ENCODE measurements at places on chromosomes 4 and X.

DNA sequence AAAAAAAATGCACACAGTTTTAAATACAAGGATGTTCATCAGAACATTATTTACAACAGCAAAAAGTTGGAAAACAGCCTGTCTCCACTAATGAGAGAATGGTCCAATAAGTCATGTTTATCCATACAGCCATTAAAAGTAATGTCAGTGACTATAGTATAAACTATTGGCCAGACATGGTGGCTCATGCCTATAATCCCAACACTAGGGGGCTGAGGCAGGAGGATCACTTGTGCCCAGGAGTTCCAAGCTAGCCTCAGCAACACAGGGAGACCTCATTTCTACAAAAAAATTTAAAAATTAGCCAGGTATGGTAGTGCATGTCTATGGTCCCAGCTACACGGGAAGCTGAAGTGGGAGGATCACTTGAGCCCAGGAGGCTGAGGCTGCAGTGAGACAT lies 48.1 kb upstream of the IL13RA1 start:
- no peak for DNase-seq

DNA sequence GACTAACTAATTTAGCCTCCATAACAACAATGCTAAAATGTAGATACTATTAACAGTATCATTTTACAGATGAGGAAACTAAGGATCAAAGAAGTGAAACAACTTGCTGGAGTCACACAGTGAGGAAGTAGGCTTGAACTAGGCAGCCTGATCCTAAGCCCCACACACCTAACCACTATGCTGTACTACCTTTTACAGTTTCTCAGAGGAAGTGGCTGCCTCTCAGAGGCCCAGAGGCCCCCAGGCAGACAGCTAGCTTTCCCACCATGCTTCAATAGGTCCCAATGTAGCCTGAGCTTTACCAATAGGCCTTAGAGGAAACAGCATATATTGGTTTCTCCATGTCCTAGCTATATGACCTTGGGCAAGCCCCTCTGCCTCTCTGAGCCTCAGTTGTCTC lies 69.4 kb upstream of the PJA1 start:
- DNase-seq = no peak

GRCh38 chr4:183860119-183860518 lies 45.0 kb upstream of the STOX2 start:
- DNase-seq = no peak

DNA sequence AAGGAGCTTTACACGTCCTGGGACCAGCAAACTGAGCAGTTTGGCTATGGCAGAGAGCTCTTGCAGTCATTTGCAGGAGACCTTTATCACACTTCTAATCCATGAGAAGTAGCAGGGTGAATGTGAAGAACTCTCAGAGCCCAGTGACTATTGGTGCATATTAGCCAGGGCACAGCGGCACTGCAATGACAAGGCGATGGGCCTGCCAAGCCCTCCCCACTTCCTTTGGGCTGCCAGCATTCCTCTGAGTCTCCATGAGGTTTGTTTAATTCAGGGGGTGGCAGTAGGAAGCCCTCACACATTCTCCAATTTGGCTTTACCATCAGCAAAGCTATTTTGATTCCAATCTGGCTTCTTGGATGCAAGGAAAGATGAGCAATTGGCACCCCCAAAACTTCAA lies 79.2 kb upstream of the TSPAN7 start:
- DNase-seq = no peak

GRCh38 chr4:87805971-87806370 lies 6.6 kb downstream of the IBSP start:
- DNase-seq = no peak

- DNase-seq = no peak
Observed at GRCh38 chr4:17060230-17060629, 161.8 kb upstream of the LDB2 start.

DNA sequence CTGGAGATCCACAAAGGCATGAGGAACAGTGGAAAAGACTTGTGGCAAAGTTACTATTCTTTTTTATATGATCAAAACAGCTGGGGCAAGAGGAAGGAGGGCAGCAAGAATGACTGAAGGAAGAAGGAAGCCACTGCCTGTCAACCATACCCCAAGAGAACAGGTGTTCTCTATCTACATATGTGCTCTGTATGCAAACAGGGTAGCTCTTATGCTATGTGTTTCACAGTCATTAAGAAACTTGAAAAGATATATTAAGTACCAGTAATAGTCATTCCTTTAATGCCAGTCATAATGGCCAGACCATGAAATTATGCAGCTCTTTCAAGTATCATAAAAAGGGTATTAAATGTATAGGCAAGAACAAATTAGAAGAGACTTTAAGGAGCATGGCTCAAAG lies 363.9 kb downstream of the KLHL13 start:
- no peak for DNase-seq

GRCh38 chr4:17665346-17665745 lies 50.9 kb downstream of the MED28 start:
- DNase-seq = no peak

- DNase-seq = no peak
Observed at GRCh38 chr4:142474398-142475087, 371.6 kb downstream of the INPP4B start.

- DNase-seq = peak; percentile 73
Observed at GRCh38 chr4:83282049-83282535, 2.5 kb downstream of the COQ2 start.

- DNase-seq = no peak
Observed at GRCh38 chr4:20754036-20754435, 53.8 kb downstream of the PACRGL start.

DNA sequence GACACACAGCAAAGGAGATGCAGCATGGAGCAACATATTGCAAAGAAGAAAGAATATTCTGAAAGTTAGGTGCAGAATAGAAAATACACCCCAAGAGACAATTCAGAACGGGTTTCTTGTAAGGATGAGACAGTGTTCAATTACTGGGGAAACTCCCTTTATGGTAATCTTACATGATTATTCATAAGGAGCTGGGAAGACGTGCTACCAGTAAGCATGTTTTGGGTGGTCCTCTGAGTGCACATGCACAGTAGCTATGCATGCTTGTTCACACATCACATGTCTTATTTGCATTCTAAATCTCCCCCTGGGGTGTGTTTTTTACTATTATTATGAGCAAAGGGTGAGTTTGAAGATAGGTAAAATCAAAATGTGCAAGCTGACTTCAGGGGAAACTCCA lies 1448.8 kb downstream of the TECRL start:
- DNase-seq = no peak

GRCh38 chrX:153410373-153410772 lies 899 bp upstream of the ZFP92 start:
- no peak for DNase-seq

- DNase-seq = no peak
Observed at GRCh38 chr4:118396881-118397622, 44.2 kb upstream of the PRSS12 start.

GRCh38 chrX:149515954-149516602 lies 11.0 kb upstream of the IDS start:
- no peak for DNase-seq

GRCh38 chr4:108690738-108691137 lies 40.3 kb downstream of the OSTC start:
- DNase-seq = no peak

- no peak for DNase-seq
Observed at GRCh38 chr4:141853091-141853764, 216.8 kb downstream of the IL15 start.

DNA sequence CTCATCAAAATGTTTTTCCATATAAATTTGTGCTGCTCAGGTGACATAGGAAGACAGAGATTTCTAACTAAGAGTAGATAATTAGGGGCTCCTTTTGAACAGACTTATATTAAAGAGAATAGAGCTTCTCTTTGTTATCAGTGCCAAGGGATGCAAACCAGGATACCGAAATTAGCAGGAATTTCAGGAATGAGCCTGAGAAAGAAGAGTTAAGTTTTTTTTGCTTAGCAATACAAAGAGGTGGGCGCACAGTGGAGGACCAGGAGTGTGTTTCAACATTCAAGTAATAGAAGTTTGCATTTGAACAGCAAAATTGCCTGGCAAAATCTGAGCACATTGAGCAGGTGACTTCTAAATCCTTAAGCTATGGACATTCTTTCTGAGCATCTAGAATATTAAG lies 541.3 kb downstream of the GBA3 start:
- DNase-seq = no peak

Measured in activated naive CD4-positive, alpha-beta T cell treated with anti-CD3 and anti-CD28 coated beads, Interleukin-2, amount 10 ng/mL, durations not matched to agents 7 days and 5 days (primary cell).